ENCODE measurements at places on chromosomes 12 and 14. TPM values are rescaled to one million over a fixed set of nuclear protein-coding genes. Genes with fewer than 3 reads are reported as not detected.

DNA sequence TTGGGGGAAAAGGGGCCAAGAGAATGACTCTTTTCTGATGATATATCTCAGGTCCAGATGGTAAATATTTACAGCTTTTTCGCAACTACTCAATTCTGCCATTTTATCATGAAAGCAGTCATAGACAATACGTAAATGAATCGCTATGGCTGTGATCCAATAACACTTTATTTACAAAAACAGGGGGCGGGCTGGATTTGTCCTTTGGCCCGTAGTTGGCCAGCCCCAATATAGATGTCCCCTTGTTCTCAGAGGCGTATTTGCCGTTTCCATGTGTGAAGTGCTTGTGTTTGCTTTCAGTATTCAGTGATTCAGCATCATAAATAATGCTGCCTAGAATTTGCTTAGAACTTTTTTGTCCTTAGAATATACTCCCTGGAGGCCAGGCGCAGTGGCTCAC is 77.2 kb downstream of the CCDC92 start:
- H3K4me1 ChIP-seq = no peaks in the 10 kb centered on the region
- H3K4me3 ChIP-seq = no peak overlapping the region
- DNase-seq = no peak
- no peaks in the 10 kb centered on the region for H3K27me3 ChIP-seq
- H3K27ac ChIP-seq = no peak overlapping the region
- no peaks in the 10 kb centered on the region for H3K36me3 ChIP-seq

DNA sequence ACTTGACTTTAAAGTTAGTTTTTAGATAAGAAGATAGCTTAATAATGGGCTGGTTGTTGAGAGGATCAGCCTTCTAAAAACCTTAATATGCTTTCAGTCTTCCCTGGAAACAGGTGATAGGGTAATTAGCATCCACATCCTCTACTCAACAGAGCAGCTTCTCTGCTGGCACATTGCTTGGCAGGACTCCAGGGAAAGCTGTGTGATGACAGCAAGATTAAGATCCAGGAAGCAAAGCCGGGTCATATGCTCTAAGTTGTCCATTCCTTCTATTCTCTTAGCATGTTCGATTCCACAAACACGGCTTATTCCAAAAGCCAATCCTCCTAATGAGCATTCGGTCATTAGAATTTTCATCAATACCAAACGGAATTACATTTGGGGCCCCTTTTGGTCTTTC is 87.0 kb downstream of the HMGA2 start:
- no peak overlapping the region for H3K4me3 ChIP-seq
- H3K4me1 ChIP-seq = no peaks in the 10 kb centered on the region
- H3K36me3 ChIP-seq = no peaks in the 10 kb centered on the region
- peaks cover 8% of the 10 kb centered on the region for H3K27me3 ChIP-seq

GRCh38 chr12:12582193-12582881 is 19.7 kb upstream of the DUSP16 start:
- peaks cover 1% of the 10 kb centered on the region for H3K27me3 ChIP-seq
- H3K4me1 ChIP-seq = peaks cover 36% of the 10 kb centered on the region
- peak; percentile 18 for DNase-seq
- H3K27ac ChIP-seq = peak overlapping the region; percentile 82
- no peak overlapping the region for H3K4me3 ChIP-seq
- H3K36me3 ChIP-seq = no peaks in the 10 kb centered on the region

STRAP gene
- total RNA-seq = 140 TPM

IAPP gene
- total RNA-seq = not detected

TAS2R19 gene
- 1.4 TPM for total RNA-seq

OR6C6 gene
- total RNA-seq = not detected
